Esophagus mucosa (tissue), 1 donor: ENCODE measurements at places on chromosomes 5 and 9. TPM values are rescaled to one million over a fixed set of nuclear protein-coding genes. Genes with fewer than 3 reads are reported as not detected.

DNA sequence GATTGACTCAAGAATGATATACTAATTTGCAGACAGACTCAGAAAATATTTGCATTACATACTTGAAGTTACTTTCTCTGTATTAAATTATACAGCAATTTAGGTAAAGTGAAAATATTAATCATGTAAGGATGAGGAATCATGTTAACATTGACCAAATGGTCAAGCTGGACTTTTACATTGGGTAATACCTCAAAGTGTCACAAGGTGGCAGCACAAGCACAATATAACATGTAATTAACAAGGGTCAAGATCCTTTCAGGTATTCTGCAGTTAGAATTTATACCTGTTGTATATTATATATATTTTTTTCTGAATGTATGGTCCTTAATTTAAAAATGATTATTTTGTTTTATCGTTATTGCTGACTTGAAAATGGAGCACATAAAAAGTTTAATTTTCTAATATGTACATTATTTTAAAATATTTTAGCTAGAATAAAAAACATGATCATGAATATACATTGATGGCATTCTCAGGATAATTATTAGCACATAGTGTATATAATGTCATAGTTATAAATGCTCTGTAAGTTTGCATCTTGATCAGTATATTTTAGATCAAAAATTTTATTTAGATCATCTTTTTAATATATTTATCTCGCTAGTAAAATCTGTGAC lies 8.6 kb downstream of the HAPLN1 start:
- no peak for ATAC-seq

GRCh38 chr9:127224178-127224882 lies 40.2 kb upstream of the GARNL3 start:
- ATAC-seq, result peak; percentile 85

DNA sequence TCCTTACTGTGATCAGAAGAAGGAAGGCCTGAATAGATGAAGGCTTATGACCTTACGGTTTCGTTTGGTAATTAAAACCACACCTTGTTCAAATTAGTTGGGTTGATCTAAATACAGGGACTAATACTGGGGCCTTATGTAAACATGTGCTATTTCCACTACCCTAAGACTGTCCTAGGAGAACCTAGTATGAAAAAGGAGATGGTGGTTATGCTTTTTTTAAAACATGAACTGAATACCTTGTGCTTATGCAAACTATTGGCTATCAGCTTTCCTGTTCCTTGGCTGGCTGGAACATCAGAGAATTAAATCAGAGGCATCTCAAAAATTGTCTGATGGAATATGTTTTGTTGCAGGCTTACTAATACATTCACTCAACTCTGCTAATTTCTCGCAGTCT lies 3.9 kb downstream of the MYOT start:
- ATAC-seq, result no peak

DNA sequence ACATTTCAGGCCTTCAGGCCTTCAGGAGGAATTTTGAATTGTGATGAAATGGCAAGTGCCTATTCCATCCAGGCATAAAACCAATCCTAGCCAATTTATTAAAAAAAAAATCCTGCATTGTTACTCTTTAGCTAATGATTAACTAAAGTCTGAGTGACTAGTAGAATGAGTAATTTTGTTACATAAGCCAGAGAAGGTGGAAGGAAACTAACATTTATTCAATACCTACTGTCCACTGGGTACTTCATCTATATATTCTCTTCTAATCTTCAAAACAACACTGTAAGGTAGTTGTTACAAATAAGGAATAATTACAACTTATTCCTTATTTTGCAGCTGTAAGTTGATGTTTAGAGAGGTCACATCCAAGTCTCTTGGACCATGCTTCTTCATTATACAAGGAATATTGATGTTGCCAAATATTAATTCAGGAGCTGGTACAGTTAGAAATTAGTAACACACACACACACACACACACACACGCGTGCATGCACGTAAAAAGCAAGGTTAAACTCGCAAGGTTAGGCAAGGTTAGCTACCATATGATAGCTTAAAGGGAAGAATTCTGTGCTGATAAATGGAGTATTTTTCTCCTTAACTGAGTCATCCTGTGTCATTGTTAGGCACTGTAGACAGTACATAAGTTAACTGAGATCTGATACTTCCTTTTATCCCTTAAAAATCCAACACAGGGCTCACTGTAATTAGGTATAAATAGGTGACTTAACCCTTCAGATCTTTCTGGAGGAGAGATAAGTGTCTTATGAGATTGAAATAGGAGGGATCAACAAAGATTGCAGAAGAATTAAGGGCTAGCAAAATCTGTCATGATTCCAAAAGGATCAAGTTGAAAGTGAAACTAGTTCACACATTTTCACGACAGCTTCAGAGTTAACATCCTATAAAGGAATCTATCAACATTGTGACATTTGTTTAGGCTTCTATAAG lies 596.9 kb downstream of the PDE4D start:
- peak; percentile 67 for ATAC-seq

- no peak for ATAC-seq
Observed at GRCh38 chr9:134571326-134571931, 70.2 kb upstream of the COL5A1 start.

HK3 gene
- total RNA-seq, result 1.4 TPM

DNA sequence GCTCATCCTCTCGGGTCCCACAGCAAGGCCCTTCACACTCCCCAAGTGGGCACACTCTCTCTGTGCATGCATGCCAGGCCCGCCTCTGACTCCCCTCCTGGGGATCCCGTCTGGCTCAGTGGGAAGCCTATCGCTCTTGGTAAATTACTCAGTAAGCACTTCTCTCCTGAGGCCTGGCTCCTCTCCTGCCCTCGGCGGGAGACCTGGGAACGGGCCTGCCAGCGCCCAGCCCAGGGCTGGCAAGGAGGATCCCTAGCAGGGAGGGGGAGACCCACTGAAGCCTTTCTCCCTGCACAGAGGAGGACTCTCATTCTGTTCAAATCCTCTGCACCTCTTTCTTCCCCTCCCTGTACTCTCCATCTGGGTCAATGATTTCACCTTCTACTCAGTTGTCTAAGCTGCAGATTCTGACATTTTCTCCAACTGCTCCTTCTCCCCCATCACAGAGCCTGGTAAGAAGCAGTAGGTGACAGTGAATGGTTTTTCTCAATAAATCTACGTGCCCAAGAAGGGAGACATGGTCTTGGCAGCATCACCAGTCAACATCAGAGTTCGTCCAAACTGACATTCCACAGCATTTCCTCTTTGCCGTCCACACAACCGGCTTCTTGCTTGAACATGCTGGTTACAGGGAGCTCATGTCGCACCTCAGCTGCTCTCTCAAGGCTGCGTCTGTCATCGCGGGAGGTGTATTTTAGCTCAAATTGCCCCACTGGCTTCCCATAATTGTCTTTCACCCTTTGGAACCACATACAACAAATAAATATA lies 81.9 kb downstream of the GPR21 start:
- ATAC-seq, result no peak

DNA sequence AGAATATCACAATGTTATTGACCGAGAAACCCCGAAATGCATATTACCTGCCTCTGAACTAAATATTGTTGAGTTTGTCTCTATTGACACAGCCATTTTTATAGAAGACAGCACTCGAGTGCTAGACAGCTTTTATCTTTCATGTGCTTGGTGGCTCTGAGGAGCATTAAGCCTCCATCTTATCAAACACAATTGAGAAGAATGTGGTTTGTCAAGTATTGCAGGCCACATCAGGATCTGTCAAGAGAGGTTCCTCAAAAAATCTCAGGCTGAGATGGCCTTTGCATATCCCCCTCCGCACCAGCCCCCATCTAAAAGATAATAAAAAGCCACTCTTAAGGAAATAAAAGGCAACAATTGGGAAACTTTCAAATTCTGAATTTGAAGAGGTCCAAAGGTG lies 284.8 kb downstream of the DENND1A start:
- ATAC-seq, result no peak

GRCh38 chr5:82735160-82735789 lies 341.9 kb downstream of the TMEM167A start:
- ATAC-seq, result no peak

NIPAL4 gene
- total RNA-seq, result 31.2 TPM

DNA sequence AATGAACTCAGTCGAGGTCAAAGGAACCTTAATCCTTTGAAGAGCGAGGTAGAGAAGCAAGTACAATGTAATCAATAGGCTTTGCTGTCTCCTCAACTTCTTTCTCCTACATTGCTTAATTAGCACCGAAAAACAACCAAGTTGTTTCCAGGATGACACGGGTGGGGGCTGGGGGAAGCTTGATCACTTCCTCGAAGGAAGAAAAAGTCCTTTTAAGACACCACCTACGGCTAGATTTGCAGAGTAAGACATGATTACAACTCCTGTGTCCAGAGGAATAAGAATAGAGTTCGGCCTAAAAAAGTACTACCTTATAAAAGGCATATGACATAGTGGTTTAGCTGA lies 811 bp upstream of the ARRDC3 start:
- no peak for ATAC-seq

DNA sequence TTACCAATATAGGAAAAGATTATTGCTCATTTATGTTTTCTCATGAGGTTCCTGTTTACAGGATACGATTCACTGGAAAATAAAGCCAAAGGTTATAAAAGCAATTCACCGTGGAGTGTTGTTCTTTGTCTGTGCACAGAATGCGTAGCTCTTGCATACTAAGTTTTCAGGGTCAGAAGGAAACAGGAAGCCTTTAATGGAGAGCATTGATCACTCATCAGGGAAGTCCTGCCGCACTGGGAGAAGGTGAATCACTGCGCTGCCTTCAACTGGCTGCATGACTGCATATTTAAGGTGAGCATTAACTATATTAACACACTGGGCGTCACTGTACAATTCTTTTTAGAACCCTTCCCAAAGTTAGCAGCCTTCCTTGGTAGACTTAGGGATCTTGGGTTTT lies 74.1 kb upstream of the SYK start:
- ATAC-seq, result peak; percentile 51

GRCh38 chr9:131598121-131598520 lies 52.8 kb downstream of the PRRT1B start:
- peak; percentile 25 for ATAC-seq

UQCRQ gene
- total RNA-seq, result 509 TPM

DNA sequence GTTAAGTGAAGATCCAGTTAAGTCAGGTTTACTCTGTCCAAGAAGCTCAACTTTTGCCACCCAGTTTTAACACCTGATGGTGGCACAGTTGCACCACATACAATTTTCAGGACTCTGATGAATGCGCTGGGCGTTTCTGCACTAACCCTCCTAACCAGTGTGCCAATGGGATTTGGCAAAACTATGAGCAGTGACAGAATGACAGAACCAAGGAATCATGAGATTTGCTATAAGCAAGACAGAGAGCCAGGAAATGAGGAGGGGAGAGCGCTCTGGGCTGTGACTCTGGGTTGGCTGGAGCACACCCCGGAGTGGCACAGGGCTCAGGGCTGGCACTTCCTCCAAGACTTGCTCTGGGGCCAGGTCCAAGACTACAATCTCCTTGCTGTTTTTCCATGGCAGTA lies 84.1 kb downstream of the SH3PXD2B start:
- ATAC-seq, result peak; percentile 27

DNA sequence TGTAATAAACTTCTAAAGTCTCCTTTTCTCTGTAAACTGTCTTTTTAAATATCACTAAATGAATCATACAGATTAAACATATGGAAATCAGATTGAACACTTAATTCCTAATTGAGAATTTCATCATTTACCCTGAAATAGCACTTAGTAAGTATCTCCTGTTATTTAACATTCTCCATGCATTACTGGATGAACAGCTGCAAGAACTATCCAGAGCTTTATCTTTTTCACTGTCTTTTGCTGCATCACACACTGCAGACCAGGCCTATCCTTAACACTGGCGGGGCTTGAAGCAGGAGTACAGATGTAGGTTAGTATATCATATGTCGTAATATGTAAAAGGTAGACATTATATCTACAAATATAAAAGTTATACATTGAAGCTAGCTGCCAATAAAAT lies 108.7 kb upstream of the EFNA5 start:
- ATAC-seq, result no peak

SPATA9 gene
- total RNA-seq, result not detected
